ENCODE measurements at places on chromosomes 1 and 21. TPM values are rescaled to one million over a fixed set of nuclear protein-coding genes. Genes with fewer than 3 reads are reported as not detected.

CGN gene
- not detected for total RNA-seq

DNA sequence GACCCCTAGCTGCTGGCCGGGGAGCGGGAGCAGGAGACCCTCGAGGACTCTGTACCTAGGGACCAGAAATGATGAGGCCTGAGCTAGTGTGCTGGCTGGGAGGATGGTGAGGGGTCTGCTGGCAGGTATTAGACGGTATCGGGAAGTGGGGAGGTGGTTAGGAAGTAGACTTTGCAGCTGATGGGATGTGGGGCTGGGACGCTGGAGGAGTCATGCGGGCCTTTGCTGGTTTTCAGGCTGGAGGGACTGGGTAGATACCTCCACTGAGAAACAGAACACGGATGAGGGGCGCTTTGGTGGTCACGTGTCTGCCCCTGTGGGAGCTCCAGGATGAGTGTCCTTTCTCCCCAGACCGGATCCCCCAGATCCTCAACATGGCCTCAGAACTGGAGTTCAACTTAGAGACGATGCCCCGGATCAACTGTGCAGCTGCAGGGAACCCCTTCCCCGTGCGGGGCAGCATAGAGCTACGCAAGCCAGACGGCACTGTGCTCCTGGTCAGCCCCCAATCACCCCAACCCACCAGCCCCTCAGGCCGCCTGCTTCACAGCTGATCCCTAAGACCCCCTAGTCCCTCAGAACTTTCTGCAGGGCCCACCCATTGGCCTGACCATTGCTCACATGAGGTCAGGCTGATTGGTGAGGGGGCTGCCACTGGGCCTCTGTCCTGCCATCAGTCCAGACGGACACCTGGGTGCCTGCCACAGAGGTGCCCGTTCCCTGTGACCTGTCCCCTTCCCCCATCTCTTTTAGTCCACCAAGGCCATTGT is 8.0 kb downstream of the TIE1 start:
- H3K27me3 ChIP-seq, result no peaks in the 10 kb centered on the region
- H3K4me1 ChIP-seq, result no peaks in the 10 kb centered on the region
- no peaks in the 10 kb centered on the region for H3K36me3 ChIP-seq
- H3K27ac ChIP-seq, result no peak overlapping the region
- no peak overlapping the region for H3K4me3 ChIP-seq

DNA sequence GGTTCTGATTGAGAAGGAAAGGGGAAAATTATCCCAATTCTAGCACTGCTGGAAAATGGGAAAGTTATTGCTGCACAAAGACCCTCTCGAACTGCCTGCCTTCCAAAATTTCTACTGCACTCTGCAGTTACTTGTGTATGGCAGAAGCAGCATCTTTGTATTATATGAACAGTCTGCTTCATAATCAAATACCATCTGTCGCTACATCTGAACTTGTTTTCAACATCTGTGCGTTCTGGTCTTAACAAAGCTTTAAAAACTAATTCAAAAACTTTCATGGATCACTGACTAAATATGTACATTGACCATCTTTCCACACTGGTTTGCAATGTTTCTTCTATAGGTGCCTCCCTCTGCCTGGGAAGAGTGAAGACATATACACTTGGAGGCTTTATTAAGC is 79.2 kb downstream of the PROX1 start:
- H3K27ac ChIP-seq, result no peak overlapping the region
- no peaks in the 10 kb centered on the region for H3K4me1 ChIP-seq
- H3K36me3 ChIP-seq, result no peaks in the 10 kb centered on the region
- no peak overlapping the region for H3K4me3 ChIP-seq

LAPTM5 gene
- total RNA-seq, result not detected

DNA sequence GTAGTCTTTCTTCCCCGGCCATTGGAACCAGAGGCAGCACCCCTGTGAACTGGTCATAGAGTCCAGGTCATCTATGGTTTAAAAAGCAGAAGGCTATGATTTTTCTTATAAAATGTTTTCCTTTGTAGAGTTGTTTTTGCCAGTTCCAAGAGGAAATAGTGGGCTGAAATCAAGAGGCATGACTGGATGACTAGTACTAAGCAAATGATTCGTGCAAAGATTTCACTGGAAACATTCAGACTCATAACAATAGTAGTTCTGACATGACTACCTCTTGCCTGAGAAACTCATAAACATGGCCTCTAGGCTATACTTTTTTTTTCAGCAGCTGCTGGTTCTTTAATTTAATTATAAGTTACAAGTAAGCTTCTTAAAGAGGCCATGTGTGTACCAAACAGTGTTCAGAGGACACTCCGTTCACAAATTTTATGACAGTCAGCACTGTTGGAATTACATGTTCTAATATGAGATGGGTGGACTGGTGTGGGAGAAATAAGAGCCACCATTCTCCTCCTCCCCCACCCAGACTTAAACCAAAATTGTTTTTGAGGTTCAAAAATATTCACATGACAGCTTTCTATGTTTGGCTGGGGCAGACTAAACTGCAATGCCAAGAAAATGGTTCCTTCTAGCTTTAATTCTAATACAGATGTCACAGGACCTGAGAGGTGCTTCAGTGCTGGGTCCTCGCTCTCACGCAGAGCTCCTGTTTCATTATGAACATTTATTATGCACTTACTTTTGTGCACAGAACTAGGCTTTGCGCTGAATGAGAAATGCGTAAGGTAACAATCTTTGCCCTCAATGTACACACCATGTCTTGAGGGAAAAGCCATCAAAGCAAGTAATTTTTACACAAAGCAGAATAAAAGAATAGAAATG is 147.5 kb downstream of the ZC3H11B start:
- H3K27ac ChIP-seq, result peak overlapping the region; percentile 69
- DNase-seq, result peak; percentile 90
- H3K4me1 ChIP-seq, result peaks cover 40% of the 10 kb centered on the region
- no peaks in the 10 kb centered on the region for H3K36me3 ChIP-seq
- H3K27me3 ChIP-seq, result no peaks in the 10 kb centered on the region

DNA sequence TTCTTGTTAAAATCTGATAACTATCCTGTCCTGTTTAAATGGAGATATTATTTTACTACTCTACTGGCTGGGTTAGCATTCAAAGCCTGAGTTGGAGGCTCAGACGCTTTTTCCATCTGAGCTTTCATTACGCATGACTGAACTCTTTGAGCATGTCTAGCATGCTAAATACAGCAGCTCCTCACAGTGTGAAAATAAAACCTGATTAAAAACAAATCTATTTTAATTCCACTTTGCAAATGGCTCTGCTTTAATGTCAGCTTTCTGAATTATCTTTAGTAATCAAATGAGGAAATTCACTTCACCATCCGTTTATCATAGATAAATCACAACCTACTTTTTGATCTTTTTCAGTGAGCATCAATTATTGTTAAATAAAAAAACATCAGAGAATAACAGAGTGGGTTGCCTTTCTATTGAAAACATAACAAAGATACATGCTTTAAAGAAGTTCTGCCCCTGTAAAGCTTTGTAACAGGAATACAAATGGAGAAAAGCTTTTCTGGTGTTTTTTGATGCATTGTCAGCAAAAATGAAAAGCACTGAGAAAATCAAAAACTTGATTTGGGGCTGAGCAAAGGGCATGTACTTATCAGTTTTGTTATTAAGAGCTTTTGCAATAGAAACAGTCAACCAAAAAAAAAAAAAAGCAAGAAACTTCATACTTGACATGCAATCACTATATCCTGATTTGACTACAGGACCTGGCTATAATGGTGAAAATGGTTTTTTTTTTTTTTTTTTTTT is 3.5 kb upstream of the SPEN start:
- no peak overlapping the region for H3K27ac ChIP-seq
- H3K36me3 ChIP-seq, result no peaks in the 10 kb centered on the region
- no peaks in the 10 kb centered on the region for H3K27me3 ChIP-seq
- DNase-seq, result peak; percentile 23

PTGER3 gene
- total RNA-seq, result 0.63 TPM

GRCh38 chr1:42941640-42942330 is 16.9 kb downstream of the SLC2A1 start:
- H3K27me3 ChIP-seq, result no peaks in the 10 kb centered on the region
- peak overlapping the region; percentile 97 for H3K27ac ChIP-seq
- H3K36me3 ChIP-seq, result peaks cover 18% of the 10 kb centered on the region
- H3K4me3 ChIP-seq, result peak overlapping the region; percentile 33
- DNase-seq, result peak; percentile 99

PPP2R5A gene
- 31.7 TPM for total RNA-seq

DNA sequence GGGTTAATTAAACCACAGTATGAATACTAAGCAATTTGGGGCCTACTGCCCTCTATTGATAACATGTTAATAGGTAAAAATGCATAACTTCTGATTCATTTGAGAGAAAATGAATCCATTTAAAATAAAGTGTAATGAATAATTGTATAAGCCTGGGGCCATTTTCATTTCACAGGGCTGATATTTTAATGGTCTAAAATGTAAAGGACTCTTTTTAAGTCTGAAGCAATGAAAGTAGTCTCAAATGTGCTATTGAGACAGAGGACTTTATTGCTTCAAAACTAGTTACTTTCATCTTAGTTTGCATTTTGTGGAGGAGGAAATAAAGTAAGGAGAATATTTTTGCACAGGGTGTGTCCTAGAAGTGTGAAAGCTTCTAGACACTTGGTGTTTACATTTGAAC is 155.4 kb downstream of the TLR5 start:
- H3K36me3 ChIP-seq, result no peaks in the 10 kb centered on the region
- H3K27ac ChIP-seq, result no peak overlapping the region
- H3K27me3 ChIP-seq, result no peaks in the 10 kb centered on the region
- H3K4me1 ChIP-seq, result no peaks in the 10 kb centered on the region
- DNase-seq, result no peak

DNA sequence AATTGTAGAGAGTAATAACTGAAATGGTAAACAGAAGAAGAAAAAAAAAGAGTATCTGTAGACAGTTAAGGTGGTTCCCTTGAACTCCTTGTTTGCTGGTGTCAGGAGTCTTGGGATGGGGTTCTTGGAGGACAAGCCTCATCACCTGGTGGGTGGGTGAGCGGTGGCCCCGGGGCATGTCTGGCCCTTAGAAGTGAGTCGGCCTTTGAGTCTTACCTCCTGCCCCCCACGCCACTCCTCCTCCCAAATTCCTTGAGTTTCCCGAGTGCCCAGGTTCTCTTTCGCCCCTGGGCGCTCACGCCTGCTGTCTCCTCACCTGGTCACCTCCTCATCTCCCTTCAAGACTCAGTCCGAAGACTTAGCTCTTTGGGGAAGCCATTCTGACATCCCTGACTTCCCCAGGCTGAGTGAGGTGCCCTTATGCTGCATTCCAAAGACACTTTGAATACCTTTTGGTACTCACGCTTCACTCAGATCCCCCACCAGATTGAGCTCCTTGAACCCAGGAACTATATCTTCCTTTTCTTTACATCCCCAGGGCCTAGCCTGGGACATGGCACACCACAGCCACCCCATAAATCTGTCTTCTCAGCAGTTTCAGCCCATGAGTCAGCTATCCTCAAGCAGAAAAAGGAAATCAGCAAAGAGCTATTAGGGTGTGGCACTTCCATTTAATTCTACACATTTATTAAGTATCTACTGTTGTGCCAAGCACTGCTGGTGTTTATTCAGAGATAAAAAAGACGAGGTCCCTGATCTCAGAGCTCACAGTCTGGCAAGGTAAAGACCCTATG is 13.5 kb upstream of the IKBKE start:
- no peak overlapping the region for H3K4me3 ChIP-seq
- no peaks in the 10 kb centered on the region for H3K27me3 ChIP-seq
- peak overlapping the region; percentile 69 for H3K27ac ChIP-seq
- peak; percentile 75 for DNase-seq
- H3K4me1 ChIP-seq, result peaks cover 26% of the 10 kb centered on the region
